ENCODE measurements at places on chromosomes 7 and 10.
A peak's percentile ranks its signal among the peaks of the same experiment; 100 is the strongest.

DNA sequence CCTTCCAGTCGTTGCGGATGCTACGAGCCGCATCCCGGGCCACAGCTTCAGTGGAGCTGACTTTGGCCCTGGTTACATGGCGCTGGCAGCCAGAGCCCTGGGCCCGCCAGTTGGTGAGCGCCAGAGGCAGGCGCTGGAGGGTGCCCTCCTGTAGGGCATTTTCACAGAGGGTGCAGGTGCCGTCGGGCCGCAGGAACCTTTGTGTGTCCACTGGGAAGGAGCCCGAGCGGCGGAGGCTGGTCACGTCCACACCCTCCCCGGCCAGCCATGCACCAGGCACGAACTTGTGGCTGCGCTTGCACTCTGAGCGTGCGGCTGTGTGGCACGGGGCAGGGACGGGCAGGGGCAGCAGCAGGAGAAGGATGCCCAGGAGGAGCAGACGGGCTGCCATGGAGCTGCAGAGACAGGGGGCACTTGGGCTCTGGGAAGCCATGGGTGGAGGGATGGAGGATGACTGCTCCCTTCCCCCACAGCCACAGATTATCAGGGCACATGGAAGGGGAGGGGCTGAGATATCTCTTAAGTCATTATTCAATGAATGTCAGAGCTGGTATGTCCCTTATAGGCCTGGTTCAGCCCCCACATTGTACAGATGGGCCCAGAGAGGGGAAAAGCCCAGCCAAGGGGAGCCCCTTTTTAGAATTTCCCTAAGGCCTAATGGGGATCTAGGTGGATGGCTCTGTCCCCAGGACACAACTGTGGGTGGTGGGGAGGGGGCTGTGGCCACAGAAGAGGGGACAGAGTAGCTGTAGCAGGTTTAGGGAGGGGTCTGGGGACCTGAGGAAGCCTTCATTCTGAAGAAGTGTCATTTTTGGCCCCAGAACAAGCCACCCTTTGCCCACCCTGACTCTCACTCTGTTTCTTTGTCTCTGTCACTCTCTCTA is 1.8 kb downstream of the PRF1 start:
- no peak for DNase-seq

DNA sequence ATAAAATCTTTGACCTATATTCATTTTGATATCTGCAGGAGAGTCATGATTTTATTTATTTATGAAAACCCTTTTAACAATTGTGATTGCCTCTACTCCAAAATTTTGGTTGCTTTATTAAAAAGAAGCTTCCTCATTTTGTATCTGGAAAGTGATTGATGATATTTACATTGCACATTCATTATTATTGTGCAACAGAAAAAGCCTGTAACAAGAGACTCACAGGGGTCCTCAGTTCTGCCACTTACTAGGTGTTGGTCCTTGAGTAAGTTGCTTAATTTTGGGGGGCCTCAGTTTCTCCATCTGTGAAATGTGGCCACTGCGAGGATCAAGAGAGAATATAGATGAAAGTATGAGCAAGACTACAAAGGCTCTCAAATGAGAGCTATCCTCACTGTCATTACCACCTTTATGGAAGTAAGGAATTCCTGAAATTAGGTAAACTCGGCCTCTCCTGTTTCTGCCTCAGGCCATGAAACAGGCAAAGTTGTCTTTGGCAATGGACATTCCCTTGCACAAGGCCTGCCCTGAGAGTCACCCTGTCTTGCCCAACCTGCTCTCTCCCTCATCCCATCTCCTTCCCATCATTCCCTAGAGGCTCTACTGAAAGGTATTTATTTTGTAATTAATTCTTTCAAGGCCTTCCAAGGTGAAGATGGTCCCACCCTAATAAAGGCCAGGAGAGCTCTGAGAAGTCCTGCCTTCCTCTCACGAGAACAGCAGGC is 66.1 kb upstream of the ABLIM1 start:
- no peak for DNase-seq

DNA sequence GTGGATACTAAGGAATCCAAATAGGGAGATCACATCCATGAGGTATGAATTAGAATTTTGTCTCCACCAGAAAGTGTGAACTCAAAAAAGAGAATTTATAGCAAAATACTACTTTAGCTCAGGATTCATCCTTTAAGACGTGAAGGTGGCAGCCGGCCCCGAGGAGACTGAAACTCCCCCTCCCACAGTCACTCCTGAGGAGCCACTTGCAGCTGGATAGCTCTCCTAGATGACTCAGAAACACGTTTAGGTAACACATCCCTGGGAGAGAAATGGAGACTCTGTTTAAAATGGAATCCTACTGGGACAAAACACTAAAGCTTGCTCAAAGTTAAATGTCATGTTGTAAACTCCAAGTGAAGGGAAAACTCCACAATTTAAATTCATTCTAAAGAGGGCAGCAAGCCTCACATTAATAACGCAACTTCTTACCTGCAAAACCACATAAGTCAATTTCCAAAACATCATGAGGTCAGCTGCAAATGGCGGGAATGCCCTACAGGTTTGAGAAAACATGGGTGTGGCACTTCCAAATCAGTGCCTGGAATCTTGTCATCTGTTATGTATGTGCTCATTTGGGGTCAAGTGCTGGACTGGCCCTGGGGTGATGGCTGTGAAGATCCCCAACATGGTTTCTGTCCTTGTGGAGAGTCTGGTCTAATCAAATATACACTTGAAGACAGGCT is 46.2 kb downstream of the ICA1 start:
- no peak for DNase-seq

- no peak for DNase-seq
Observed at GRCh38 chr10:122352817-122353525, 21.5 kb upstream of the PLEKHA1 start.

DNA sequence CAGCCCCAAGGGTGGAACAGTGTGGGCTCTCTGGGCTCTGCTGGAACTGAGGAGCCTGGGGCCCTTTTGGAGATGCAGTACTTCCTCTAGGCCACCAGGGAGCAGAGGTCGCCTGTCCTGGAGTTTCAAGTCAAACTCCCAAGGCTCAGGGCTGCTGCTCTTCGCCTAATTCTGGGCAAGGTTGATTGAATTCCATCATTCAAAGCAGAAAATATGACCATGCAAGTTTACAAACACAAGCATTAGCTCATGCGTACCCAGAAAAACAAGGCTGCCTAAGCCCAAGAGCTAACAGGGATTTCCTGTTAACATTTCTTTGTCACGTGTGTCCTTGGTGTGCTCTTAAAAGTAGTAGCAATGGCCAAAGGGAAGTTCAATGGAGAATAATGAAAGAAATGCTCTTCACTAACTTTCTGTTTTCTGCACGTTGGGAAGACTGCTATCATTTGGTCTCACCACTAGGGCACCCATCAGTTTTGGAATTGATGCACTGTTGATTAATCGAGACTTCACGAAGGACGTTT is 20.1 kb downstream of the LDB3 start:
- peak; percentile 77 for DNase-seq

DNA sequence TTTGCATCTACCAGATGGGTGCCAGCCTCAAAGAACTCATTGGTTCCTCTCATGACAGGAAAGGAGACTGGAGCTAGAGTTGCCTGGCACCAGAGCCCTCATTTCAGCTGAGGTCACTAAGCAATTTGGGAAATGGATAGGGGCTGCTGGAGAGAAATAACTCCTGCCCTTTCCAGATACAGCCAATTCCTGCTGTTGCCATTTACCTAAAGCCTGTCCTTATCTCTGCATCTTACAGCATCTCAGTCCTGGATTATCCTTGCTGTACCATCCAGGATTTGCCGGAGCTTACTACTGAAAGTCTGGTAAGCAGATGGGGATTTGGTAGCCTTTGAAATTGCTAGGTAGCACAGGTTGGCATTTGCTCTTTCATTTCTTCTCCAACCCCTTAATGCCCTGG is 31.9 kb upstream of the SMKR1 start:
- DNase-seq = no peak

DNA sequence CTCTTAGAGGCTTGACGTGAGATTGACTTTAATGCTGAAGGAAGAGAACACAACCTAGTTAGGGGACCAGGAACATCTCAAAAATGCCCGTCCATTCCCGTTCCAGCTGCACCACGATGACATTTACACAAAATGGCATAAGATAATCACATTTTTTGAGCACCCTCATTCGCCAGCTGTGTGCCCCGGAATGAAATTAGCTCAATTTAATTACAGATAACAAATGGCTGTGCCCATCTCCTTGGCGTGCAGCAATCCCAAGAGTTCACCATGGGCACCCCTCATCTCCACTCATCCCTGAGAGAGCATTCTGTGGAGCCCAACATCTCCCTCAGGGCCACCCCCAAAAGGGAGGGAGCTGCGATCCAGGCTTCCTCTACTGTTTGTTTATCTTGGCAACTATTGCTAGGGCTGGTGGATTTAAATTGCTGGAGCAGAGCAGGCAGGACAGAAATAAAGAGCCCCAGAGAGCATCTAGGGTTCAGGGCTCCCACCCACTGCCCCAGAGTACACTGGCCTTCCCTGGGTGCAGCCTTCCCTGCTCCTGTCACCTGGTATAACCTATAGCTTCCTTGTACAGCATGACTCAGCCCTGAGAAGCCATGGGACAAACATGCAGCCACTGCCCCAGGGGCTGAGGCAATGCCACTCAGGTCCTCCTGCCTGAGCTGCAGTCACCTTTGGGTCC is 263.5 kb downstream of the ZEB1 start:
- DNase-seq = no peak

DNA sequence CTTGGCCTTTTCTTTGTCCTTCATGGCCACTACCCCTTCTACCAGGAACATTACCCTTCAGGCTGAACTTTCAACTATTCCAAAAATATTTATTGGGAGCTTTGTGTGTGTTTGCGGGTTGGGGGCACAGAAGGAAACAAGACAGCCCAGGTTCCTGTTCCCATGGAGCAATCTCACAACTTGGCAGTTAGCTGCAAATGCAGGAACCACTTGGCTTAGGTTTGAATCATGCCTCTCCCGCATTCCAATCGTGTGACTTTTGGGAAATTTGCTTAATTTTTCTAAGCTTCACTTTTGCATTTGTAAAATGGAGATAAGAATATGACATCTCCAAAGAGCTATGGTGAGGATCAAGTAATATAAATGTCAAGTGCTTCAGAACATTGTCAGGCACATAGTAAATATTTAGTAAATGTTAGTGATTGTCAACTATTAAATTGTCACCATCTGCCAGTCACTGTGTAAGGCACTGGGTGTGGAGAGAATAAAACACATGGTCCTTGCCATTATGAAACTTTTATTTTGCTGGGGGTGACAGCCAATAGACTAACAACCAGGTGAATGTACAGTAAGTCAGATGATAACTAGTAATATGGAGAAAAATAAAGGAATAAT is 277.1 kb downstream of the SNX13 start:
- no peak for DNase-seq

DNA sequence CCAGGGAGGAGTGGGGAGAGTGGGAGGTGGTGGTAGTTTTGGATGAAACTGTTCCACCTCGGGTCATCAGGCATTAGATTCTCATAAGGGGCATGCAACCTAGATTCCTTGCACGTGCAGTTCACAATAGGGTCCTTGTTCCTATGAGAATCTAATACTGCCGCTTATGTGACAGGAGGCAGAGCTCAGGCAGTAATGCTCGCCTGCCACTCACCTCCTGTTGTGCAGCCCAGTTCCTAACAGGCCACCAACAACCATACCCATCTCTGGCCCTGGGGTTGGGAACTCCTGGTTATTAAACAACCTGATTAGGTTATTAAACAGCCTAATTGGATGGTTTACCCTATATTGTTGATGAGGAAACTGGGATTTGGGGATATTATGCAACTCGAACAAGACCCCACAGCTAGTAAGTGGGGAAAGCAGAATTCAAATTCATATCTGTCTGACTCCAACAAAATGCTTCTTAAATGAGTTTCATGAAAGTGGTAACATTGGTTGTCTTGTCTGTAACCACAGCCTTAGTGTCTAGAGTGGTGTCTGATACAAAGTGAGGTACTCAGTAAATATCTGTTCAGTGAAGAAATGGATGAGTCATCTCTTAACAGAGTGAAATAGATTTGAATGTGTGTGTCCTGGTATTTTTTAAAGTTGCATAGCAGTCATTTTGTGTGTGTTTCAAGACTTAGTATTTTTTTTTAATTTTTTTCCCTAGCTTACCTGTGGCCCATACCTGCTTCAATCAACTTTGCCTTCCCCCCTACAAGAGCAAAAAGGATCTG is 101.6 kb downstream of the HECTD2 start:
- no peak for DNase-seq

- DNase-seq = no peak
Observed at GRCh38 chr10:130921461-130921860, 390.1 kb downstream of the TCERG1L start.

GRCh38 chr7:68691261-68692216 is 906.7 kb upstream of the AUTS2 start:
- no peak for DNase-seq

- no peak for DNase-seq
Observed at GRCh38 chr7:77702968-77703472, 6.8 kb downstream of the RSBN1L start.

GRCh38 chr7:23662124-23662983 is 17.6 kb upstream of the FAM221A start:
- no peak for DNase-seq

GRCh38 chr7:45456747-45457524 is 117.2 kb upstream of the ADCY1 start:
- no peak for DNase-seq

GRCh38 chr10:7529638-7530037 is 118.8 kb upstream of the SFMBT2 start:
- DNase-seq = no peak

DNA sequence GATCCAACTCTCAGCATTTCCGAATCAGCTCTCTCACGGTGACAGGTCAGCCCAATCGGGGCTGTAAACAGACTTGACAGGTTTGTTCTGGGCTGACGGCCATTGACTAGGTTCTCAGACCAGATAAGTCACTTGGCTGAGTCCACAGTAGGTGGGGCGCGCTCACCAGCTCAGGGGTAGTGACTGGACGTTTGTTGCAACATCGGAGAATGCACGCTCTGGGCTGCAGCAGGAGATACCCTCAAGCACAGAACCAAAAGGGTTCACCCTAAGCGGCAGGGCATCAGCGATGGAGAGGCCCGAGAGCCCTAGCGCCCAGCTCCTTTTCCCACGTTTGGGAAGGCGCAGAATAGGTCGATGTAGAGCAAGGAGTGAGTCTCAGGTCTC is 1.8 kb downstream of the KLLN start:
- DNase-seq = peak; percentile 46

DNA sequence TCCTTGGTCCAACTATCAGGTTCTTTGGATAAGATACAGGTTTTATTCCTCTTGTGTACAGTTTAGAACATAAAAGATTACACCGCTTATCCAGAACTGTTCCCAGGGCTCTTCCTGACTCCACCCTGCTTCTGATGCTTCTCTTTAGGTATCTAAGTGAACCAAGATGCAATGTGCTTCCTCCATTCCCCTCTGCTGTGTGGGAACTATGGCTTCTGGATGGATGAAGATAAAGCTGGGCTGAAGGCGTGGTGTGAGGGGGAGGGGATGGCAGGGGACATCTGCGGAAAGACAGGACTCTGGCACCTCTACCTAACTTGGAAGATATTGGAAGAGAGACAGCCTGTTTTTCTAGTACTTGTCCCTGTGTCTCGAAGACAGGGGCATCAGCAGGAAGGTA is 209.9 kb upstream of the TBX20 start:
- DNase-seq = no peak
